ENCODE measurements at places on chromosomes 2 and 18.
A peak's percentile ranks its signal among the peaks of the same experiment; 100 is the strongest.

- DNase-seq = no peak
These were observed 74.6 kb downstream of the DHRS9 start for GRCh38 chr2:169143998-169144397.

GRCh38 chr2:44273596-44273995, 1.7 kb upstream of the SLC3A1 start:
- no peak for DNase-seq

DNA sequence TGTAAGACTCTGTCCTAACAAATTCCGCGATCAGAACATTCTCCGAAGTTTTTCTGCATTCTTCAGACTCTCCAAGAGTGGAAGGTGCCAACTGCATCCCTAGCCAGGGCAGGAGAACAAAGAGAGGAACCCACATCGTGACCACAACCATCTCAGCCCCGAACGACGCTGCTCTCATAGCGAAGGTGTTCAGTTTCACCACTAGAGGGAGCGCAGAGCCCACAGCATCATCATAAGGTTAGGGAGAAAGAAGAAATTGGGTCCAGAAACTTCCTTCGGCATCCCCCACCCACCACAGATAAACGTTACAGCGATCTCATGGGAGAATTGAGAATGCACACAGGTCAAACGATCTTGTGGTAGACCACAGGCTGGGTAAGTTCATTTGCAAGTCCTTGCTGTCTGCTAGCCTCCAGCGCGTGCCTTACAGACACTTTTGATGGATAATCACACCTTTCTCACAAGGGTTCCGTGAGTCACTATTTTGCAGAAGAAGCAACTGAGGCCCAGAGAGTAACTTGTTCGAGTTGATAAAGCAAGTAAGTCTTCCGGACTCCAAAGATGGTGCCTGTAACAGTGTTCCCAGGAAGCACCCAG, 53.7 kb upstream of the ARL4C start:
- peak; percentile 92 for DNase-seq

- no peak for DNase-seq
These were observed 30.7 kb downstream of the KCNIP3 start for GRCh38 chr2:95327861-95328260.

- no peak for DNase-seq
These were observed 47.9 kb downstream of the MBP start for GRCh38 chr18:77084688-77085035.

- no peak for DNase-seq
These were observed 14.6 kb upstream of the ALPP start for GRCh38 chr2:232363784-232364615.

GRCh38 chr2:118012778-118013177, 1.1 kb downstream of the CCDC93 start:
- DNase-seq = no peak

DNA sequence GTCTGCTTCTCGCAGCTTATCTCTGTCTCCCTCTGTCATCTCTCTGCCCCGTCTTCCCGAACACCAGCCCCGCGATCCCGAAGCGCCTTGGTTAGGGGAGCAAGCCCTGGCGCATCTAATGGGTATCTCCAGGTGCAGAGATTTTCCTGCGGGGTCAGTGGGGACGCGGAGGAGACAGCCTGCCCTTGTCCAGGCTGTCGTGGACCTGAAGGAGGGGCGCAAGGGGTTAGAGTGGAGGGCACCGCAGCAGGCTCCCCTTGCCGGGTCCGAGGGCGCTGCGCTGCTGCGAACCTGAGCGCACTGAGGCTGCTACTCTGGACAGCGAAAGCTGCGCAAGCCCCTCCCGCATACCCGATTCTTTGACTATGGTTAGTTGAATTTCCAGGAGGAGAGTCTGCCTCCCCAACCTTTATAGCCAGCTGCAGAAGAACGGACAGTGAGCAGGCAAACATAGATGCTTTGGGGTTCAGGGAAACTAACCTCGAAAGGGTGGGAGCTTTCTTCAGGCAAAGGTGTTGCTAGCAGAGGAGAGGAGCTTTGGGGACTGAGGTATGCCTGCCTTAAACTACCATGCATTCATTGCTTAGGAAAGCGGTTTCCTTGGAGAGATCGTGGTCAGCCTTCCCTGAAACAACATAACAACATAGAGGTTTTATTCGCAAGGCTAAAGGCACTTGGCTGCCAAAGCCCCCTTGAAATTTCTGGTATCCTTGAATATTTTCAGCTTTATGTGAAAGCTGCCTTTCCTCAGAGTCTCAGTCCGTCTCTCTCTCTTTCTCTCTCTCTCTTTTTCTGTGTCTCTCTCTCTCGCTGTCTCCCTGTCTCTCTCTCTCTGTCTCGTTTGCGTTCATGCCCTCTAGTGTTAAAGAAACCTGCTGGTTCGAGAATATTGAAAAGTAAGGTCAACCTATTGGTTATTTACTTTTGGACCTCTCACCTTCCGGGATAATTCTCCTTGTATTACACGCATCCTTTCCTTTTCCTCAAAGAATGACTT, 1.6 kb downstream of the GALNT13 start:
- DNase-seq = peak; percentile 50

DNA sequence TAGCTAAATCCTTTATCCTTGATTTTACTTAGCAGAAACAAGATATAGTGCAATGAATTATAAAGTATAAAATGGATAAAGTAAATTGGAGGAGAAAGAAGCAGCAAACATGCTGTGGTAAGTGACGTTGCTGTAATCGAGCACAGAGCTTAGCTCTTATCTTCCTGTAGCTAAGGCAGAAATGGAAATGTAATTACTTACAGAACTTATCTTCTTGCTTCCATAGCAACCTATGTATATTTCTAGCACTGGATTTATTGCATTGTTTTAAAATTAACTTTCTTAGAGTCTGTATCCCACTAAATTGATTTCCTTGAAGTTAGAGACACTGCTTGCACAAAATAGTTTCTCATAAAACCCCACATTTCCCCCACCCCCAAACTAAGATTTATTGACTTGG, 130.6 kb upstream of the MC4R start:
- DNase-seq = peak; percentile 23

DNA sequence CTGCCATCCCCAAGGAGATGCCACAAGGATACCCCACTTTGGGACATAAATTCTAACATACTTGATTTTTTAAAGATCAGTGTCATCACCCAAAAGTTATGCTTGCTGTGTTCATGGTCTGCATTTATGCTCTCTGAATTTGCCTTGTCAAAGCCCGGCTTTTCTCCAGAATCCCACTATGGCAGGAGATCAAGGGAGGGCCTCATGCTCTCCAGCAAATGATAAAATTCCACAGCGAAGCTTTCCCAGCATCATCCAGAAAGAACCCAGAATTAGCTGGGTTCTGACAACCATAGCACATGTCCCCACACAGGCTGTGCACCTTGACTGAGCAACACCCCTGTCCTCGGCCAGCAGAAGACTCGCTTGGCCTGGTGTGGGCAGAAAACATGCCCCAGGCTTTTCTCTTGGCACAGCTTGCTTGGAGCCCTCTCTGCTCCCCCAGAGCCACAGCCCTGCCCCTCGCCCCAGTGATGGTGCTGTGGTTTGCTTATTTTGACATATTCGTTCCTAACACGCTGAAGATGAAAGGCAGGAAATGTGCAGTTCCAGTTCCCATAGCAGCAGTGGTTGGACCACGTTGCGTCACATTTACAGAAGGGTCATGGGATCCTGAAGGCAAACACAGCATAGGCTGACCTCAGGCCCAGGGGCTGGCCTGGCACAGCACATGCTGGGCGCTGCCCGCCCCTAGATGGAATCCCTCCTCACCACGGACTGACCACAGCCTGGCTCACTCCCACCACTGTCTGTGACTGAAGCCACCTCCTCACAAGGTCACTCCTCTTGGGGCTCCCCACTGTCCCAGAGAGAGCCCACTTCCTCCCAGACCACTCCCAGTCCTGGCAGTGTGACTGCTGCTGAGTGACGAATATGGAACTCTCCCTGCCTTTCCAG, 14.1 kb upstream of the CHRNA1 start:
- DNase-seq = no peak

DNA sequence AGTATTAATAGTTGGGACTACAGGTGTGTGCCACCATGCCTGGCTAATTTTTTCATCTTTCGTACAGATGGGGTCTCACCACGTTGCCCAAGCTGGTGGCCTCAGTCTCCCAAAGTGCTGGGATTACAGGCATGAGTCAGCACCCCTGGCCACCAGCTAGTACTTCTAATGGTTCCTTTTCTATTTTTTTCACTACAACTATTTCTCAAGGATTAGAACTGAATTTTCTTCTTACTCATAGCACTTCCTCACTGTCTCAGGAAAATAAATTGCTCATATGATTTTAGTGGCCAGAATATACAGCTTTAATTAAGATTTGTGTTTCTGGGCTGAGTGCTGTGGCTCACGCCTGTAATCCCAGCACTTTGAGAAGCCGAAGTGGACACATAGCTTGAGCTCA, 43.2 kb upstream of the SOS1 start:
- no peak for DNase-seq

DNA sequence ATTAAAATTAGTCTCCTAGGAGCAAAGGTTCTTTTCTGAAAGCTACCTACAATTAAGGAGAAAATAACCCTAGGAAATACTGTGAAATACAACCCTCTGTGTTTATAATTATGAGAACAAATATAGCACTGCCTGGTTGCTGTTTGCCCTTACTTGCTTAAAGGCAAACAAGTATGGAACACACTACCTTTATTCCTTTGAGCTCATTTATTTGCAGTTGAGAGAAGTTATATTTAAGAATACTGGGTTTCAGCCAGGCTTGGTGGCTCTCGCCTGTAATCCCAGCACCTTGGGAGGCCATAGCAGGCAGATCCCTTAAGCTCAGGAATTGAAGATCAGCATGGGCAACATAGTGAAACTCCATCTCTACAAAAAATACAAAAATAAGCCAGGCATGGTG, 23.1 kb upstream of the IAH1 start:
- DNase-seq = no peak

DNA sequence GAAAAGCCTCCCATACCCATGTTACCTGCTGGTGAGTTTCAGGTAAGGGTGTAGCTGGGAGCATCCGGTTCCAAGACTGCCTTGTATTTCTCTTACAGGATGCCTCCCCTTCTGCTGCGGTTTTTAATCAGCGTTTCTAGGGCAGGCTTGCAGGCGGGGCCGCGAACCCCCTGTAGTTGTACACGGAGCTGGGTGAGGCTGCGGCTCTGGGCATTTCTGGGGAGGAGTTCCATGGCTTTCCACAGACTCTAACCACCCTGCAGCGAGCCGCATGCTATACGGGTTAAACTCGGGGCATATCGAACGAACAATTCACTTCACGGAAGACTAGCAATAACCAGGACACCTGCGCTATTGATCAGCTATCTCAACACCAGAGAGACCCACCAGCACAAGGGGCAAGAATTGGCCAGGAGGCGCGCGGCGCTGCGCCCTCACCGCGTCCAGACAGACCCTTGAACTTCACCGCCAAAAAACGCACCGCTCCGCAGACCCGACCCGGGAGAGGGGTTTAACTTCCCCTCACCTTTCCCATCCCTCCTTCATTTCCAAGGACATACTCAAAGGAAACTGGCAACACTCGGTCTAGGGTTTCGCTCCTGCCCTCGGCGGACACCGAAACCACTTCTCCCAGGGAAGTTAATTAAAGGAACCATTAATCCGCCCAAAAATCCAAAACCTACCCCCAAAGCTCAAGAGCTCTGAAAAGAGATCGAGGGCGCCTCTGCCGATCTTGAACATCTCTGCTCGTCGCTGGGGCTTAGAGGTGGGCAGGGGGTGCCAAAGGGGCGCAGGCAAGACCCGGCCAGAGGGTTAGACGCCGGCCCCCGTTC, 909 bp downstream of the TGFA start:
- peak; percentile 15 for DNase-seq

GRCh38 chr2:84516234-84516986, at the start of gene DNAH6:
Gene DNAH6 (plus strand): TSS chr2:84516498. CDS start chr2:84517827, 1,329 bp downstream.
- peak; percentile 98 for DNase-seq

- DNase-seq = no peak
These were observed 825.4 kb downstream of the DCDC2C start for GRCh38 chr2:4528773-4529172.

- no peak for DNase-seq
These were observed 155.7 kb downstream of the ALK start for GRCh38 chr2:29765721-29766120.

GRCh38 chr2:98379311-98380202, 33.3 kb downstream of the CNGA3 start:
- no peak for DNase-seq

DNA sequence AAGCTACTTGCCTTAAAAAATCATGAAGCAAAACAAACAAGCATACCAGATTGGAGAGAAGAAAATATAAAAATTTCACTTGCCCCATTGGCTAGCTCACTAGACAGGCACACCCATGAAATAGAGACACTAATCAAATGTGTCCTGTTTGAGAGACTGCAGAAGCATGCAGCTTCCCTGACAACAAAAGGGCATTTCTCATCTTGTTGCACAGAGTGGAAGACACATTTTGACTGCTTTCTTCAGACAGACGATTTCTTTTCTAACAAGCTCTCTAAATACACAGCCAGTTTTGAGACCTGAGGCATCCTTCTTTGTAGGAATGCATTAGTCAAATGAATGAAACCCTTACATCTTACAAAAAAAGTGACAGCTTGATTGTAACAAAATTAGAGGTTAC, 1558.6 kb upstream of the NXPH2 start:
- DNase-seq = peak; percentile 11

GRCh38 chr2:15594291-15595256, 2.9 kb downstream of the DDX1 start:
- no peak for DNase-seq

DNA sequence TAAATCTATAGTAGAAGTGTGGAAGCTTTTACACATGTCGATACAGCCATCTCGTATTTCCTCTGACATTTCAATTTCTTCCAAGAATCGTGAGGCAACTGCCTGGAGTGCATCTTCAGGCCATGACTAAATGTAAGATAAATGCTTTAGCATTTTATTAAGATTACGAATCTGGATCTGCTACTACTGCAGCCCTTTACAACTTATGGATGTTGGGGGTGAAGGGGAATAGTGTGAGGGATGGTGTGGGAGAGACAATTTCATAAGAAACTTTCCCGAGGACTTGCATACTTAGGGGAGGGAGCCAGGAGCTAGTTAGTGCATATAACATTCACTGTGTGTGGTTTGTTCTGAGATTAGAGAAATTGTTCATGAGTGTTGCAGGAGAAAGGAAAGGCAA, 204.8 kb downstream of the SLC39A10 start:
- DNase-seq = peak; percentile 47

GRCh38 chr2:189551808-189552207, 28.8 kb downstream of the SLC40A1 start:
- DNase-seq = no peak

- no peak for DNase-seq
These were observed 37.9 kb upstream of the ITGA4 start for GRCh38 chr2:181419129-181419855.

DNA sequence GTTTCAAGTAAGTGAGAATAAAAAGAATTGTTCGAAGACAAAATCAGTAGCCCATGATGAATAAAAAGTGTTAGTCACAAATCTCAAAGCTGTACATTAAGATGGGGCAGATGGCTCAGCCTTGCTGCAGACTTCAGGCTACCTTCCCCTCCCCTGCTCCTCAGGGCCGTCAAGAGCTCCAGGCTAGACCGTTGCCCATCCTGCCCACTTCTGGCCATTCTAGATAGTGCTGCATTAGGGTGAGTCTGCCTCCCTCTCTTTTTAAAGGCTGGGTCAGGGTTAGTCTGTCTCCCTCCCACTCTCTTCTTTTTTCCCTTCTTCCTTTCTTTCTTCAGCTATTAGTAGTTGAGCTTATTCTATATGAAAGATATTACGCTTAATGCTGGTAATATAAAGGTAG, 86.0 kb downstream of the MAPRE2 start:
- DNase-seq = no peak

GRCh38 chr2:167293943-167294775, 405.9 kb downstream of the XIRP2 start:
- DNase-seq = peak; percentile 60

- no peak for DNase-seq
These were observed 597.0 kb upstream of the NRXN1 start for GRCh38 chr2:51628917-51629316.

Measured in brain (organoid and tissue), 16 donors.